Stimulated activated CD4-positive, alpha-beta T cell treated with anti-CD3 and anti-CD28 coated beads, Interleukin-1b, Interleukin-23, amount 100 ng/mL, for 4 hours (primary cell): ENCODE measurements at places on chromosomes 11 and 22.

- no peak for DNase-seq
Measured at GRCh38 chr22:28892175-28892731, 8.9 kb downstream of the ZNRF3 start.

DNA sequence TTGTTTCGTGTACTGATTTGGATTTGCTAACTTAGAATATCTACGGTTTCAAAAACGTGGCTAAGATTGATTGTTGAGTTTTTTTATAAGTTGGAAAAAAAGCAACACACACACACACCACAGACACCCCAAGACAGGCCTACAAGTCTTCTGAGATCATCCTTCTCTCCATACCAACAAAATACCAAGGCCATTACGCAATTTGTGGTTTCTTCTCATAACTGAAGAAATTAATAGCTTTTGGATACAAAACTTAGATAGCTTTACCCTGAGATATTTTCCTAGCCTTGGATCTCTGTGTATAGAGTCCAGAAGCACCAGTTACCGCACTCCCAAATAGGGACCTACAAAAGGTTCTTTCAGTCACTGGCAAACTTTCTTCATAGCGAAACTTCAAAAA, 113.6 kb downstream of the SIK3 start:
- no peak for DNase-seq

- no peak for DNase-seq
Measured at GRCh38 chr11:118065384-118065783, 11.5 kb upstream of the TMPRSS4 start.

GRCh38 chr11:112874980-112875379, 86.2 kb upstream of the NCAM1 start:
- DNase-seq: no peak

- no peak for DNase-seq
Measured at GRCh38 chr11:62108971-62109404, 14.8 kb upstream of the INCENP start.
